Sciatic nerve (tissue), 2 donors: ENCODE measurements at places on chromosomes 13 and 19. TPM values are rescaled to one million over a fixed set of nuclear protein-coding genes. Genes with fewer than 3 reads are reported as not detected.

DNA sequence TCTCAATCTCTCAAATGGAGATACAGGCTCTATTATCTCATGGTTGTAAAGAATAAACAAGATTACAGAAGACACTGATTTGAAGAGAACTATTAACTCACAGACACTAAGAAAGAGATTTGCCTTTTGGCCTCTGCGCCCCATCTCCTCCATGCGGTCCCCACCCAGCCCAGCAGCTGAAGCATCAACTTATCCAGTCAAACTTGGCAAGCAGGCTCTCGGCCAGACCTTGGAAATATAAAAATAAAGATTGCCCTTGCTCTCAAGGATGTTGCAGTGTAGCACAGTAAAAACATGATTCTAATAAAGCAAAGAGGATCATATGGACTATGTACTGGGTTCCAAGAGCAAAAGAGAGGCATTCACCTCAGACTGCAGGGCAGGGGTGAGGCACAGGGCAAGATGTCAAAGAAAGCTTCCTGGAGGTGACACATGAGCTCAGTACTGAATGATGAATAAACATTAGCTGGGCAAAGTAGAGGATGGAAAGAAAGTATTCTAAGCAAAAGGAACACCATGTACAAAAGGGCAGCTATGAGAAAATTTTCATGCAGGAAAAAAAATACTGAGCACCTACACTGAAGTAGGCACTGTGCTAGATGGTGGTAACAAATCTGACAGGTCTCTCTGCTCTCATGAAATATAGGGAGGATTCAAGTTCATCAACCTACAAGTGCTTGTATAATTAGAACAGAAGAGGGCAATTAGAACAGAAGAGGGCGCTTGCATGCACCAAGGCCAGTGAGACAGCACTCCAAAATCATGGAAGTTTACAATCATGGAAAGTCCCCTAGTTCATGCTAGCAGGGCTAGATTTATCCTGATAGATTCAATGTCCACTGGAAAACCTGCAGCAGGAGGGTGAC is 85.0 kb downstream of the SACS start:
- DNase-seq = no peak

DNA sequence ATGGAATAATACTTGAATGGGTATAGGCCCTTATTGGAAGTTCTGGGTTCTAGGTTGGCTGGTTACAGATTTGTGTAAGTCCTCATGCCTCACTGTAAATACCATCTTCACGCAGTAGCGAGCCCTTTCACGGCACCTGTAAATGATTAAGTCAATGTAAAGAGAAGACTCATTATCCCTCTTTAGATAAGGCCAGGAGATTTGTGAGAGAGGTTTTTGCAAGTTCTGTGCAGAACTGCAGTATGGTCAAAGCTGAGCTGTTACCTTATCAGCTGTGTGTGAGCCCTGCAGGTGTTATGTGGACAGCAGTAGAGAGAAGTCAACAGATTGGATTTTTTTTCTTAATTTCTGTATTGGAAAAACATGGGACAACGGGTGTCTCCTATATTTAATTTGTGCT is 141.6 kb downstream of the SHISA2 start:
- DNase-seq = no peak

DNA sequence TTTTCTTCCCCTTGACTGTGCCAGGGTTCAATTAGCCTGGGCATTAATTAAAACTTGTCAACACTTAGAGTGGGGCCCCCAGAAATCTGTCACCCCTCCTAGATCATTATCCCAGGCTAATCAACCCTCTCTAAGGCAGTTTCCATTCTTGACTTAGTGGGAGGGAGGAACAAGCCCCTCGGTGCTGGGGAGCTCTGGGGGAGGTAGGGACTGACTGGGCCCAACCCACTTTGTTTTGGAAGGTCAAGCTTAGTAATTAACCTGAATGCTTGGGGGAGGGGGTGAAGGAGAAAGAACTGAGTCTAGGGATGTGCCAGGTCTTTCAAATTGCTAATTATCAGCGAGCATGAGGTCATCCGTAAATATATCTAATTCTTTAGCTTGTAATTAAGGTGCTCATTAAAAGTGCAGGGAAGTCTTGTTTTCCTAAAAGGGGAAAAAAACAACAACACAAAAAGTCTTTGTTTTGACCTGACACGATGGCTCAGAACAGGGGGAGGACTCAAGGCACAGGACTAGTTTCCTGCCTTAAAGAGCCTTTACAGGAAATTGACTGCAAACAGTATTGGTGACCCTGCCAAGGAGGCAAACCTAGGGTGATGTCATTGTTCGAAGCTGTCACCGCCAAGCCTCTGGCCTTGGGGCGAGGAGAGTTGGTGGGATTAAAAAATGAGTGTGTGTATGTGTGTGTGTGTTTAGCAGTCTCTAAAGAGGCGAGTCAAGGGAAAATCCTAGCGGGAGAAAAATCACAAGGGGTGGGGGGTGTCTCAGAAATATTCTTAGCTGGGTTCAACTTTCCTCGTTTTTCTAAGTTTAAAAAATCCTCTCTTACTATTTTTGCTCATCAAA is 19.4 kb downstream of the ACTN4 start:
- DNase-seq = no peak

- DNase-seq = no peak
Measured at GRCh38 chr19:54436031-54436523, 12.9 kb upstream of the LENG8 start.

SMIM44 gene
- total RNA-seq = not detected

GRCh38 chr13:84445776-84446175 is 563.5 kb upstream of the SLITRK1 start:
- DNase-seq = no peak
